HepG2 (cell line): ENCODE measurements at places on chromosomes 2 and 18. TPM values are rescaled to one million over a fixed set of nuclear protein-coding genes. Genes with fewer than 3 reads are reported as not detected.
A peak's percentile ranks its signal among the peaks of the same experiment; 100 is the strongest.

- DNase-seq, result no peak
These were observed 205.4 kb downstream of the ZNF407 start for GRCh38 chr18:74803117-74803516.

MYOM1 gene
- 0.98 and 1.6 TPM in 2 replicates for polyA plus RNA-seq

DNA sequence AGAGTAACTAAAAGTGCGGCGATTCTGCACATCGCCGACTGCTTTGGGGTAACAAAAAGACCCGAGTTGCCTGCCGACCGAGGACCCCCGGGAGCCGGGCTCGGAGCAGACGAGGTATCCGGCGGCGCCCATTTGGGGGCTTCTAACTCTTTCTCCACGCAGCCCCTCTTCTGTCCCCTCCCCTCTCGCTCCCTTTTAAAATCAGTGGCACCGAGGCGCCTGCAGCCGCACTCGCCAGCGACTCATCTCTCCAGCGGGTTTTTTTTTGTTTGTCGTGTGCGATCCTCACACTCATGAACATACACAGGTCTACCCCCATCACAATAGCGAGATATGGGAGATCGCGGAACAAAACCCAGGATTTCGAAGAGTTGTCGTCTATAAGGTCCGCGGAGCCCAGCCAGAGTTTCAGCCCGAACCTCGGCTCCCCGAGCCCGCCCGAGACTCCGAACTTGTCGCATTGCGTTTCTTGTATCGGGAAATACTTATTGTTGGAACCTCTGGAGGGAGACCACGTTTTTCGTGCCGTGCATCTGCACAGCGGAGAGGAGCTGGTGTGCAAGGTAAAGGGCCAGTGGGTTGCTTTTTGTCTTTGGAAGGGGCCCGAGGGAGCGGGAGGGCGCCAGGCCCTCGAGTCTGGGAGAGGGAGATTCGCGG lies 1.4 kb downstream of the TRIB2 start:
- no peak for DNase-seq

DNA sequence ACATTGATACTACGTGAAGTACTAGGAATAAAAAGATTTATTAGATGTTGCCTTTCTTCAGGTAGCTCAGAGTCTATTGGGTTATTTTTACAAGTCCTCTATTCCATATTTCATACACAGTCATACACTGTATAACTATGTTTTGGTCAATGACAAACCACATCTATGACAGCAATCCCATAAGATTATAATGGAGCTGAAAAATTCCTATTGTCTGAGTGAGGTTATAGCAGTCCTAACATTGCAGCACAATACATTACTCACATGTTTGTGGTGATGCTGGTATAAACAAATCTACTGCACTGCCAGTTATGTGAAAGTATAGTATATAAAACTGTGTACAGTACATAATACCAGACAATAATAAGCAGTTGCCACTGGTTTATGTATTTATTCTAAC lies 595.1 kb downstream of the MBD2 start:
- no peak for DNase-seq

GRCh38 chr2:74975016-74975415 lies 16.6 kb downstream of the POLE4 start:
- DNase-seq, result no peak

CYBRD1 gene
- polyA plus RNA-seq, result 0.13 and 0.51 TPM in 2 replicates

YIPF4 gene
- 16.0 and 19.0 TPM in 2 replicates for polyA plus RNA-seq

- peak; percentile 55 for DNase-seq
These were observed 10.5 kb downstream of the ONECUT2 start for GRCh38 chr18:57445488-57446319.

RAMP1 gene
- polyA plus RNA-seq, result 0.61 and 1.9 TPM in 2 replicates

- no peak for DNase-seq
These were observed 67.6 kb downstream of the RALBP1 start for GRCh38 chr18:9542924-9543323.

DNA sequence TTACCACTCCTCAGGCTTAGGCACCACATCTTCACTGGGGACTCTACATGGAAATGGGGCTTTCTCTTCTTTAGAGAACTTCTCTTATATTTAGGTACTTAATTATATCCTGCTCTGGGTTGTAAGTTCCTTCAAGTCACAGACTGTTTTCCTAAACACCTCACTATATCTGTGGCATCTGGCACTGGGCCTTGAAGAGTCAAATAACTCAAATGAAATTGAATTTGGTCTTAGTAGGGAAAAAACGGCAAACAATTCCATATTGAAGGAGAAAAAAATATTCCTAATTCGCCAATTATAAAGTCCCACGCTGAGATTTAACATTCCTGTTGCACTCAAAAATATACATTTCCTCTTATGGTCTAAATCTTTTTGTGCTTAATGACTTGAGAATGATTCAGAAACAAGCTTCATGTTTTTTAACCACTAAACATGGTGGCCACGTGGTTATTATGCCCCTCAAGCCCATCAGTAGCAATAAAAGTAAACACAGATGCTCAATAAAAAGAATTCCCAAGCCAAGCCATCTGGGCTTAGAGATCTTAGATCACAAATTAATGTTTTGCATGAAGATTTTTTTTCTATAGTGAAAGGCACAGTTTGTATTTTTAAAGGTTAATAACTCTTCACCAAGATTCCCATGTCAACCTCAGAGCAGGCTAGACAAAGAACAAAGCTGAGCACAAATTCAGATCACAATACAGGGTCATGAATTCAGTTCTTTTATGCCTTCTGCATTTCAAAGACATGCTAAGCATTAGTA lies 105.5 kb upstream of the SYT4 start:
- DNase-seq, result no peak

- no peak for DNase-seq
These were observed 68.1 kb upstream of the TMEM247 start for GRCh38 chr2:46411245-46411641.

- DNase-seq, result no peak
These were observed 117.3 kb upstream of the EFEMP1 start for GRCh38 chr2:56040834-56041233.

DNA sequence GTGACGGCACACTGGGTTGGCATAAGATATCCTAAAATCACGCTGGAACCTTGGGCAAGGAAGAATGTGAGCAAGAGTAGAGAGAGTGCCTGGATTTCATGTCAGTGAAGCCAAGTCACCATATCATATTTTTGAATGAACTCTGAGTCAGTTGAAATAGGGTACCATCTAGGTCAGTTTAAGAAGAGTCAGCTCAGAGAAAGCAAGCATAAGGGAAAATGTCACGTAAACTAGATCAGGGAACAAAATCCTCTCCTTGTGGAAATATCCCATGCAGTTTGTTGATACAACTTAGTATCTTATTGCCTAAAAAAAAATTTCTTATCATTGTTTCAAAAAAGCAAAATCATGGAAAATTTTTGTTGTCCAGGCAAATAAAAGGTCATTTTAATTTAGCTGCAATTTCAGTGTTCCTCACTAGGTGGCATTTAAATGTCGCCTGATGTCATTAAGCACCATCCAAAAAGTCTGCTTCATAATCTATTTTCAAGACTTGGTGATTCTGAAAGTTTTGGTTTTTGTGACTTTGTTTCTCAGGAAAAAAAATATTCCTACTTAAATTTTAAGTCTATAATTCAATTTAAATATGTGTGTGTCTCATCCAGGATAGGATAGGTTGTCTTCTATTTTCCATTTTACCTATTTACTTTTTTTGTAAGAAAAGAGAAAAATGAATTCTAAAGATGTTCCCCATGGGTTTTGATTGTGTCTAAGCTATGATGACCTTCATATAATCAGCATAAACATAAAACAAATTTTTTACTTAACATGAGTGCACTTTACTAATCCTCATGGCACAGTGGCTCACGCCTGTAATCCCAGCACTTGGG lies 19.6 kb downstream of the RSAD2 start:
- DNase-seq, result peak; percentile 41

GRCh38 chr18:57276829-57277228 lies 75.5 kb upstream of the ST8SIA3 start:
- no peak for DNase-seq

DNA sequence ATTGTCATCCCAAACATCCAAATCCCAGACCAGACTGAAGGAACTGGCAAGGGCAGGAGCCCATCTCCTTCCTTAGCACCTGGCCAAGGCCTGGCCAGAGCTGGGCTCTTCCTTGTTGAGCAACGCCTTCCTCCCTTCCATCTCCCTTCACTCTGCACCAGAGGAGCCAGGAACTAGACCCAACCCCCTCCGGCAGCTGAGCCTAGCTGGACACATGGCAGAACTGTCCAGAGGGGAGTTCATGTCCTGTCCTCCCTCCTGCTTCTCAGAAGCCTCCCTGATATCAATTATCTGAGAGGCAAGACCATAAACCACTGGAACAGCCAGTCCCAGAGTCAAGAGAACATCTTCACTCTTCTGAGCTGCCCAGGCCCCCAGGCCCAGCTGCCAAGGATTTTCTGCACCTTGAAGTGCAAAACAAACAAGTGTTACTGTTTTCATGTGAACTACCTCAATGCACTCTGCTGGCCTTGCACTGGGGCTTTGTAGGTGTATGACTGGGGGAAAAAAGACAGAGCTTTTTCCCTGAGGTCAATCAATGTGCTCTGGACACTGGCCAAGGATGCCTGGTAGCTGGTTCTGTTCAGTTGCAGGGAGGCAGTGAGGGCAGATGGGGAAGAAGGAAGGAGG lies 107.6 kb upstream of the MSH6 start:
- DNase-seq, result no peak

DNA sequence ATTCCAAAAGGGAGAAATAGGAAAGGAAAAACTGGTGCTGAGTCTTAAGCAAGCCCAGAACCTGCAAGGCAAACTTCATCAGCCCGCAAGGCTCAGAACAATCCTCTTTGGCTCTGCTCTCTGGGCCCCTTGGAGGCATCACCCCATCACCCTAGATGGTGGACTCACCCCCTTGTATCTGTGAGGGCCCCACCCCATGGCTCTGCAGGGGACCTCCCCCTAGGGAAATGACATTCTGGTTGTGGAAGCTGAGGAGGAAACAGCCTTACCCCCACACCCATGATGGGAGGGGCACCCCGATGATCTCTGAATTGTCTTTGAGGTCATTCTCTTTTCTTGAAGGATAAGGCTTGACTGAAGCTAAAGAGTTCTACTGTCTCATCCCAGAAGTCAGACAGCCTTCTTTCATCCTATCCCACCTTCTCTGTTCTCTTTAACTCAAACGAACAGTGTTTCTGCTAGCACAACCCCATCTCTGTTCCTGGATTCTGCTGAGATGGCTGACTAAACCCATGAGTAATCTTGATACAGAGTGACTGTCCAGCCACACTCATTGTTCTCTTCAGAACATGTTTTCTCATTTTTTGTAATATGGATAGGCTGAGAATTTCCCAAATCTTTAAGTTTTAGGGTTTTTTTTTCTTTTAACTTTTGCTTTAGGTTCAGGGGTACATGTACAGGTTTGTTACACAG lies 492.1 kb upstream of the MYT1L start:
- DNase-seq, result no peak

CD8A gene
- polyA plus RNA-seq, result 0.09 TPM in 2 replicates

- DNase-seq, result peak; percentile 44
These were observed 47.6 kb upstream of the FAM124B start for GRCh38 chr2:224449212-224450147.

DNA sequence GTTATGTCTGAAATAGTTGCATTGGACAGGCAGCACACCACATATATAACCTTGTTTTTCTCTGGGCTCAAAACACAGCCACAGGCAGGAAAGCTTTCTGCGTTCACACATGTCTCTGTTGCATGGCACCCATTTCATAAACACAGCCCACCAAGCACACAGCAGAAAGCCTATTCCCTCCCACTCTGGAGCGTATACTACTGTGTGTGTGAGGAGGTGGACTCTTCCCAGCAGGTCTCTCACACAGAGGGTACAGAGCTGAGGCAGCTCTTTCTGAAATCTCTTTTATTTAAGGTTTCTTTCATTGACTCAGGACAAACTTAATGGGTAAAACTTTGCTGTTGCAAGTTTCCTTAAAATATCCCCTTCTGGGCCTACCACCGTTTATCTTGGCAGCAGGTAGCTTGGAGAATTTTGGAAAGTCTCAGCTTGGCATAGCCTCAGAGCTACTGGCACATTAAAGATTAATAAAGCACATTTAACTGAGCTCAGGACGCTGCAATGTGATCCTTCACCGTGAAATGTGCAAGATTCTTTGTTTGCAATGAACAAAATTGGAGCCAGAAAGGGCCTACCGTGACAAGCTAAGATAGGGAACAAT lies 105.1 kb upstream of the NCKAP5 start:
- no peak for DNase-seq

DSG2 gene
- polyA plus RNA-seq, result 66.7 and 68.7 TPM in 2 replicates

- no peak for DNase-seq
These were observed 154.2 kb upstream of the CCDC195 start for GRCh38 chr2:224870341-224870740.

GRCh38 chr2:116717832-116718231 lies 1096.7 kb upstream of the DDX18 start:
- no peak for DNase-seq

SGPP2 gene
- polyA plus RNA-seq, result not detected in 2 replicates

DNA sequence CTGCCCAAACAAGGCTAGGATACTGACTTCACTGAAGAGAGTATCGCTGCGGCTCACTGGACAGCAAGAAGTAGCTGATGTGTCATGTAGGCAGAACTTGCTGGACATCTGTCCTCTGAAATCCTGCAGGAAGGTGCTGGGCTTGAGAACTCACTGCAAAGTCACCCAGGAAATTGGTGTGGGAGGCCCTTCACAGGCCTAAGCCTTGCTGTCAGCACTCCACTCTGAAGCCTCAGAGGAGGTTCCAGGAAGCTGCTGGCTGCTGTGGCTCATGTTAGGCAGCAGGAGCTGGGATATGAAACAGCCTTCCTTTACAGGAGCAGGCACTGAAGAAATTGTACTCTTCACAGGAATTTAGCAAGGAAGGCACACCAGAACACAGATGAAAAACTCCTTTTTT lies 88.3 kb upstream of the CCDC68 start:
- DNase-seq, result no peak

DNA sequence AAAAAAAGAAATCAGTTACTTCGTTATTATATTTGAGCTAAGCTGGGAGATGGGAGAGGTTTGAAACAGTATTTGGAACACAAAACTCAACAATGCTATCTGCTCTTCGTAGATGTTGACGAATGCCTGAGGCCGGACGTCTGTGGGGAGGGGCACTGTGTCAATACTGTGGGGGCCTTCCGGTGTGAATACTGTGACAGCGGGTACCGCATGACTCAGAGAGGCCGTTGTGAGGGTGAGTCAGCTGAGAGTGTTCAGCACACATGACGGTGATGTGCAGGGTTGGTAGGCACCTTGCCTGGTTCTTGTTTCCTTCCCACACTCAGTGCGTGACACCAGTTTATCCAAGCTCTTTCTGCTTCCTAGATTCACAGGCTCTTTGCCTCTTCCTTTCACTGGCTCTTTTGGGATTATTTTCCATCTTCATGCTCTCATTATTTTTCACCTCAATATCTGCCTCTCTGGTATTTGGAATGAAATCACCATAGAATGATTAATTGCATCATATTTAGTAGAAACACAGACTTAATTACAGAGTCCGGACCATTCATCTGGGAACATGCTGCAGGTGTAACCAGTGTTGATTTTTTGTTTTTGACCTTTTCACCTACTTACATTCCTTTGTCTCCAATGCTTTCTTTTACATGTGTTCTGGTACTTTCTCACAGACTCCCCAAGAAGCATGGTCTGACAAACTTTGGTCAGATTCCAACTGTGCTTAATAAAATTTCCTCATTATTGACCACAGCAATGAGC lies 200.6 kb upstream of the RASGRP3 start:
- DNase-seq, result peak; percentile 78
